SW 1271 (cell line): ENCODE measurements at places on chromosomes 11 and 22.

DNA sequence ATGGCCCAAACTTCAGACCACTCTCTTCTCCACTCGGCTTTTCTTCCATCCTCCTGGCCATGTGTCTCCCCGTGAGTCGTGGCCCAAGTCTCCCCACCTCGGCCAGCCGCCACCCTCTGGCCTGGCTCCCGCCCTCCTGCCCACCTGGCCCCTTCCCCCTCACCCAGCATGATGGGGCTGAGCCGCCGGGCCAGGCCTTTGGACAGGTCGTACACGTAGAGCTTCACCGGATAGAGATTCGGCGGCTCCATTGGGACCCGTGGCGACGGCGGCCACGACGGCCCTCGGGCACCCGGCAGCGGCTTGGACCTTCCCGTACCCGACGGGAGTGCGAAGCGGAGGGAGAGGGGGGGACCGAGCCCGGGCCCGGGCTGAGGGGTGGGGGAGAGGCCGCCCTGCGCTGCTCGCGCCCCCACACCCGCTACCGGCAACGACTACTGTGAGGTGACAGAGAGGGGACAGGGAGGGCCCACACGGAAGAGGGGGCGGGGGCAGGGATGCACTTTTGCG, at the start of gene DESI1:
TSS of gene DESI1 (minus strand) at position 455 of the 510 bp plus-strand sequence. CDS start at position 251, 204 bp downstream.
- DNase-seq = no peak

DNA sequence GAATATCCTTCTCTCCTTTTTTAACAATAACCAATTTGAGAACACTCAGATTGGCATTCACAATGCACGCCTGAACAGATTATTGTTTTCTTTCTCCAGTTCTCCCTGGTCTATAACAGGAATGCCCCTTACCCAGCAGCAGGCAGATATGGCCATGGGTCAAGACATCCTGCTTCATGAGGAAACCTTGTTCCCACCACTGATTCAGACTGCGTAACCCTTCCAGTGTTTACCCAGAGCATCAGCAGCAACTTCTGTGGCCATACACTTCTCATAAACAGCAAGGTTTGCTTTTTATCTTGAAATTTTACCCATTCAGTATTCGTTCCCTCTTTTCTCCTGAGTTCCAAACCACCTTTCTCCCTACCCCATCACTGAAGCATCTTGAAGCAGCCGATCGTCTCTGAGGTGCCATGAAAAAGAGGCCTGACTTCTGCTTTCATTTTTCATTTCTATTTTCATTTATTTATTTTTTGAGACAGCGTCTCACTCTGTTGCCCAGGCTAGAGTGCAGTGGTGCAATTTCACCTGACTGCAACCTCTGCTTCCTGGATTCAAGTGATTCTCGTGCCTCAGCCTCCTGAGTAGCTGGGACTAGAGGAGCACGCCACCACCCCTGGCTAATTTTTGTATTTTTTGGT, 9.6 kb downstream of the PTS start:
- no peak for DNase-seq

DNA sequence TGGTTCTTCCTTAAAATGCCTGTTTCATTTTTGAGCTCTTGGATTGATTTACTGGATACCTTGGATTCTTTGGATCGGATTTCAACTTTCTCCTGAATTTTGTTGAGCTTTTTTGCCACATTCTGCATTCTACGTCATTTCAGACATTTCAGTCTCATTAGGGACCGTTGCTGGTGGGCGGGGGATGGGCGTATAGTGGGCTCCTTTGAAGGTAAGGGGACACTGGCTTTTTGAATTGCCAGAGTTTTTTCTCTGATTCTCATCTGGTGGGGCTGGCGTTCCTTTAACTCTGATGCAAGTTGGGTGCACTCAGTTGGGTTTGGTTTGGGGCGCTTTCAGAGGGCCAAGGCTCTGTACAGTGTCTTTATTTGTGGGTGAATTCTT, 216.5 kb downstream of the DYNC2H1 start:
- no peak for DNase-seq

DNA sequence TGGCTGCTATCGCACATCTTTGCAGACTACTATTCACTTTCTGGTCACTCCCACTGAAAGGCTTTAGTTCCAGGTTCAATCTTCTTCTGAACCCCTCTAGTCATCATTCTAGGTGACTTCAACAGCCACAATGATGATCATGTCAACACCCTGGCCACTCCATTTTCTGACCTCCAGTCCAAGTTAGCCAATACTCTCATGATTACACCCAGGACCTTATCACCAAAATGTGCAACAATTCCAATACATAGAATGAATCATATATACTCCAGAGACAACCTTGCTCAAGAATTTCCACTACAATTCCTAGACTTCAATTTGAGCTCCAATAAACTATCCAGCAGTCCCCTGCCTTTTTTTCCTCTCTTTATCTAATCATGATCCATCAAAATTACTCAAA, 70.7 kb downstream of the PAK1 start:
- no peak for DNase-seq
